ENCODE measurements at places on chromosomes 13 and 19.
A peak's percentile ranks its signal among the peaks of the same experiment; 100 is the strongest.

- no peak for DNase-seq
Observed at GRCh38 chr13:71290963-71291841, 575.8 kb downstream of the DACH1 start.

DNA sequence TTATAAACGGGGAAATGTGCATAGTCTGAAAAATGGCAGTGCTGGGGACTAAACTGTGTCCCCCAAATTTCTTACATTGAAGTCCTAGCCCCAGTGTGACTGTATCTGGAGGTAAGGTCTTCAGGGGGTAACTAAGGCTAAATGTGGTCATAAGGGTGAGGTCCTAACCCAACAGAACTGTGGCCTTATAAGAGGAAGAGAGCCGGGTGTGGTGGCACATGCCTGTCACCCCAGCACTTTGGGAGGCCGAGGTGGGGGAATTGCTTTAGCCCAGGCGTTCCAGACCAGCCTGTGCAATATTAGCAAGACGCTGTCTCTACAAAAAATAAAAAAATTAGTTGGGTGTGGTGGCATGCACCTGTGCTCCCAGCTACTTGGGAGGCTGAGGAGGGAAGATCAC, 17.8 kb downstream of the PROZ start:
- no peak for DNase-seq

- DNase-seq = no peak
Observed at GRCh38 chr19:5186293-5187050, 154.1 kb downstream of the PTPRS start.

DNA sequence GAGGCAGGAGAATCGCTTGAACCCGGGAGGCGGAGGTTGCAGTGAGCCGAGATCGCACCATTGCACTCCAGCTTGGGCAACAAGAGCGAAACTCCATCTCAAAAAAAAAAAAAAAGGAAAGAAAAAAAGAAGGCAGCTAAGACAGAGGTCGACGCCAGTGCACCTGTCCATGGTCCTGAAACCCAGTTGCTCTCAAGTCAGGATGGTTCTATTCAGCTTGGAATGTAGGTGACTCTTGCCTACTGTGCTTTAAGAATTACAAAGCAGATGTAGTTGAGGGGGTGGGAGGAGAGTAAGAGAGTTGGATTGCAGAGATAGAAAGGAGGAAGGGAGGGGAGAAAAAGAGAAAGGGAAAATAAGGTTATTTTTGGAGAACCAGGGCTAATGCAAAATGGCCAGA, 18.7 kb downstream of the CACNG7 start:
- DNase-seq = no peak

- no peak for DNase-seq
Observed at GRCh38 chr13:34161931-34162543, 344.1 kb downstream of the RFC3 start.

DNA sequence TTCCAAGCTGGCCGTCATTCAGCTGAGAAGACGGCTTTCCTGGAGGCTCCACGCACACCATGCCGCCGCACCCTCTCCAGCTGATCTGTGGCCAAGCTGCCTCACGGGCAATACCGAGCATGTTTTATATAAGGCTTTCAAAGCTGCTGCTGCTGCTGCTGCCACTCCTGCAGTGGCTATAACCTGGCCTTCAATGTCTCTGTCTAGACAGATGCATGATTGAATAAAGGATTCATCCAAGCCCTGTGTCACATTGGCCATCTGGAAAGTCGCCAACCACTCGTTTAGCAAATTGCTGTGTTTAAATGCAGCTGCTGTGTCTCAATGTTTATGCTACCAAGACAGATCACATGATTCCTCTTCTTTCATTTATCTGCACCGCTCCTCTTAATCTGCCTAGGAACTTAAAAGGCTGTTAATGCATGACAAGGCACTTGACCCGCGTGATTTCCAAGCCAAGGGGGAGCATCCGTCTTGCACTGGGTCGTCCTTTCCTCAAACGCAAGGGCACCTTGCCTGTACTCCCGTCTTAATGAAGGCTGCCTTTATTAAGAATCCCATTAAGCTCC, 114.3 kb downstream of the TEX26 start:
- DNase-seq = peak; percentile 55

- no peak for DNase-seq
Observed at GRCh38 chr13:47148543-47148942, 251.7 kb upstream of the HTR2A start.

DNA sequence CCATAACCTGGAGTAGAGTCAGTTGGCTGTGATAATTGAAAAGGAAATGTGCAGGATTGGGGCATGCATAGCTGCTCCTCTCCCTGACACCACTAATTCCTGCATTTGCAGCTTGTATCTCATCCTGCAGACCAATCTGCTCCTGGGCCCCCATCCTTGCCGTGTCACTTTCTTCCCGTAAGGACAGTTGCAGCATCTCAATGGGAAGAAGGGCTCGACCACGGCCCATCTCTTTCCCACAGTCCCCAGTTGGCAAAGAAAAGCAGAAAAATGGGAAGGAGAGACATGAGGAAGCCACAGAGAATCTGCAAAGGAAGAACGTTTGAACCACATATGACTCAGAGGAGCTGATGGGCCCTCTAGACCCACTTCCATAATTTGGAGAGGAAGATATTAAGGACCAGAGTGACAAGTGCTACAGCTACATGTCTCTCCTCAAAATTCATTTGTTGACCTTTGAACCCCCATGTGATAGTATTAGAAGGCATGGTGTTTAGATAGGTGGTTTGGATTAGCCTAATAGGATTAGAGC, 1.8 kb upstream of the SIGLEC12 start:
- no peak for DNase-seq

- DNase-seq = no peak
Observed at GRCh38 chr13:77062097-77062496, 35.1 kb upstream of the FBXL3 start.

DNA sequence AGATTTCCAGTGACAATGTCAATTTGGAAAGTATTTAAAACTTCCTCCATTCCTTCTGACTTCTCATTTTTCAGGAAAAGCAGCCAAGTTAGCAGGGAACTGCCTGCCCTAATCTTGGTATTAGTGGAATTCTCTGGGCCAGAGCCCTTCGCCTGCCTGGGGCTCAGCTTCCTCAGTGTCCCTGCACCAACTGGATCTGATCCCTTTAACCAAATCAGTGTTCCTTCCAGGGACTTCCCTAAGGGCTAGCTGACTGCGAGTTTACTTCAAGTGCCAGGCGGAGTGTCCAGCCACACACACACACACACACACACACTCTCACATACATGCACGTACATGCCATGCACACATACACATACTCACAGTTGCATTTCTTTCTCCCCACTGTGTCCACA, 20.0 kb downstream of the RAB20 start:
- DNase-seq = no peak

GRCh38 chr19:41565379-41565720, 10.6 kb upstream of the CEACAM21 start:
- DNase-seq = no peak

DNA sequence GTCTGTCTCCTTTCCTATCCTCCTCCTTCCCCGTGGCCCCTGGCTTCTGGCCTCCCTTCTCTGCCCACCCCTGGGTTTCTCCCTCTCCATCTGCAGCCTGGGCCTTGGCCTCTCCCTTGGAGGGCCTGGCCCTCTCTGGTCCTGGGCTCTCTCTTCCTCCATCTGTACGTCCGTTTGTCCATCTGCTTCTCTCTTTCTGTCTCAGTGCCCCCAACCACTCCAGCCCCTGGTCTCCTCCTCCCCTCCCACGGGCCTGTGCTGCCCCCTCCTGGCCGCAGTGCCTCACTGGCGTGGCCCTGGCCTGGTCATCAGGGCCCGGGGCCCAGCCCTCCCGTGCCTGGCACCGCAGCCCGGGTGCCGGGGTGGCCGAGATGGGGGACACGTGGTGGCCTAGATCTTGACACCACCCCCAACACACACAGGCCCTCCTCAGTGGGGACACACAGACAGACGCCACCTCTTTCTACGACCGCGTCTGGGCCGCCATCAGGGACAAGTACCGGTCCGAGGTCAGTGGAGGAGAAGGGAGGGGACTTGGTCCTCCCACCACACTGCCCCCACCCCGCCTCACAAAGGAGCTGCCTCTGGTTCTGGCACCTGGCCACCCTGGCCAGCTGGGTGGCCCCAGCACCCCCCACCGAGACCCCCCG, 11.3 kb downstream of the PRKCSH start:
- DNase-seq = peak; percentile 66

GRCh38 chr19:16627928-16628182, 149 bp downstream of the MED26 start:
- no peak for DNase-seq

DNA sequence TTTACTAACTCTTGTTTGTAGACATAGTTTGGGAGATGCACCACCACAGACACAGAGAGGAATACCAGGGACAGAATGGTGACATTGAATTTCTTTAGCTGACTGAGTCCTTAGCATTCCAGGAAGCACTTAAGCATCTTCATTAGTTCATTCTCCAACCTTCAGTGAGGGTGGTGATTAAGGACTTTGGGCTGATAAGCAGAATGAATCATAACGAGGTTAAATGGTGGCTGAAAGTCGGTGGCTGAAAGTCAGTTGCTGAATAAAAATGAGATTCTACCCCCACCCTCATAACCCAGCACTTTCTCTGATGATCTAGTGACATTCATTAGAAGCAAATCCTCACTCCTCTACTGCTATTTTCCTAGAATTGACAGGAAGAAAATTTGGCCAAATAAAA, 10.6 kb downstream of the PCDH8 start:
- no peak for DNase-seq

DNA sequence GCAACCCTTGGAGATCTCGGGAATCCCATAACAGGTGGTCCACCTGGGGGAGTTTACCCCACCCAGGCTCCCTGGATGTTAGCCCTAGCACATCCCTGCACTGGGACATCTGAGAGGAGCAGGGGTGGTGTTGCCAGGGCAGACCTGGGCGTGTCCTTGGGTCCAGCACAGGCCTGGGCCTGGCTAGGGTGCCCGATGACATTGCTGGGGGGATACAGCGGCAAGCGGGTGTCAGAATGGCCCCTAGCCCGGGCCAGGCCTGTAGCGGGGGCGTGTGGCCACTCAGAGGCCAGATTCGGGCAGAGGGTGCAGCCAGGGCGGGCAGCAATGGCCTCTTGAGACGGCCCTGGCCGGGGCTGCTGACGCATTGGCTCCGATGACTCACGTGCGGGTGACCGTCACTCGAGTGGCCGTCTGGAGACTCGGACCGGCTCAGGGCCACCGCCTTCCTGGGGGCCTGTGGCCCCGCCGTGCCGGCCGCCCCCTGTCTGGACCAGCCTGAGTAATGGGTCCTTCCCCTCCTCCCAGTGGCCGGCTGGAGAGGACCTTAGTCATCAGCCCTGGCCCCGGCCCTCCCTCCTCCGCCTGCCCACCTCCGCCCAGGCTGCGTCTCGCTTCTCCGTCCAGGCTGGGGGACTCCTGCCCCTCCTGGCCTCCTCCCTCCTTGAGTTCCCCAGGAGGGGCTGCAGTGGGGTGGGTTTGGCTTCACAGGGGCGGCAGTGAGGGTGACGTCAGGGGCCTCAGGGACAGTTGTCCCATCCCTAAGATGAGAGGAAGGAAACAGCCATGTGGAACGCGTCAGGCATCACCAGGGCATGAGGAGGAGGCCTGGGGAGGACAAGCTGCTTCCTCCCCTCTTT, 23.2 kb upstream of the CRTC1 start:
- DNase-seq = no peak

- no peak for DNase-seq
Observed at GRCh38 chr13:44842158-44842557, 147.1 kb downstream of the NUFIP1 start.

GRCh38 chr19:17052439-17052838, 22.8 kb downstream of the HAUS8 start:
- no peak for DNase-seq

GRCh38 chr13:20043207-20043925, 84.8 kb downstream of the ZMYM2 start:
- DNase-seq = no peak

DNA sequence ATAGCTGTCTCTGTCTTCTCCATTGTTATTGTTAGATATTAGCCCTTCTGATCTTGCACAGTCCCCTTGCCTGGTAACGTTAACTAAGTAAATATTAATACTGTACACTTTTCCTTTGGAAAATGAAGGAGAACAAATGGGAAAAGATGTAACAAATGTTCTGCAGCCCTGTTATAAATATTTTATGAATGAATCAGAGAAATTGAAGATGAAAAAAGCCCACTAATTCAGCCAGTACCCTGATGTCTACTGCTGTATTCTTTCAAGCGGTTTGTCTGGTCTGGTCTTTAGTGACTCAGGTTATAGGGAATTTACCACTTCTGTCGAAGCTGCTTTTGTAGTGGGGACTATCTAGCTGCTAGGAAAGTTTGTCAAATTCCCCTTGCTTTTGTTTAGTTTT, 121.0 kb downstream of the COG6 start:
- no peak for DNase-seq

- DNase-seq = no peak
Observed at GRCh38 chr19:10471909-10472308, 31.2 kb downstream of the KEAP1 start.

DNA sequence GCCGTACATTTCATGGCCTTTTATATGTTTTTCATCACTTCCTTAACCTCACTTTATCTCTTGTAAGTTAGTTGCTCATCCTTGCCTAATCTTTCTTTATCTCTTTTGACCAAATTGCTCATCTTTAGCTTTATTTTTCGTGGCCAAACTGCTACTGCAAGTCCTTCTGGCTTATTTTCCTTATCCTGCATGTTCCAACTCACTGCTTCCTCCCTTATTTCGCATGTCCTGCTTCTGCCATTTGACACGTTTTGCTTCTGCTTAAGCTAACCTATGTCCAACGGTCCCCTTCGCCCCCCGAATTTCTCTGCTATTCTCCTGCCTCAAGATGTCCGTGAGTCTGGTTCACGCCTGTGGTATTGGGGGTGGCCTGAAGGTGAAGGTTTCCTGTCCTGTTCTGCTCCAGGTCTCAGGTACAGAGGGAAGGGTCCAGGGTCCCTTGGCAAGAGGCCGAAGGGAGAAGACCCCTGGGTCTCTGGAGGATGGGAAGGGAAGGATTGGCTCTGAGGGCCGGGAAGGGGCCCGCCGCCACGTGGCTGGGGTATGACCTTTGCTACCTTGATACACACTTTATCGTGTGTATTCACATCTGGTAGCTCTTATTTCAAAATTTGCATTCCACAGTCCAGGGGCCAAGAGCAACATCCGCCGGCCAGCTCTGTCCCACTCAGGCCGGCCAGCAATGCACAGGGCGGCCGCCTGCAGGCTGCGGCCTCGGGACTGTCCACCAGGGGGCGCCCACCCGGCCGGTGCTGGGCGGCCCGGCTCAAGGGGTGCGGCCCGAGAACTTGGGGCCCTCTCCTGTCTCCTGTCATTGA, 2.9 kb upstream of the C19orf85 start:
- DNase-seq = peak; percentile 88

GRCh38 chr19:46196410-46197124, 33.0 kb upstream of the IGFL1 start:
- no peak for DNase-seq
